ENCODE measurements at places on chromosomes 3 and 15.

- no peak for DNase-seq
These were observed 146.6 kb downstream of the DUT start for GRCh38 chr15:48477795-48478360.

DNA sequence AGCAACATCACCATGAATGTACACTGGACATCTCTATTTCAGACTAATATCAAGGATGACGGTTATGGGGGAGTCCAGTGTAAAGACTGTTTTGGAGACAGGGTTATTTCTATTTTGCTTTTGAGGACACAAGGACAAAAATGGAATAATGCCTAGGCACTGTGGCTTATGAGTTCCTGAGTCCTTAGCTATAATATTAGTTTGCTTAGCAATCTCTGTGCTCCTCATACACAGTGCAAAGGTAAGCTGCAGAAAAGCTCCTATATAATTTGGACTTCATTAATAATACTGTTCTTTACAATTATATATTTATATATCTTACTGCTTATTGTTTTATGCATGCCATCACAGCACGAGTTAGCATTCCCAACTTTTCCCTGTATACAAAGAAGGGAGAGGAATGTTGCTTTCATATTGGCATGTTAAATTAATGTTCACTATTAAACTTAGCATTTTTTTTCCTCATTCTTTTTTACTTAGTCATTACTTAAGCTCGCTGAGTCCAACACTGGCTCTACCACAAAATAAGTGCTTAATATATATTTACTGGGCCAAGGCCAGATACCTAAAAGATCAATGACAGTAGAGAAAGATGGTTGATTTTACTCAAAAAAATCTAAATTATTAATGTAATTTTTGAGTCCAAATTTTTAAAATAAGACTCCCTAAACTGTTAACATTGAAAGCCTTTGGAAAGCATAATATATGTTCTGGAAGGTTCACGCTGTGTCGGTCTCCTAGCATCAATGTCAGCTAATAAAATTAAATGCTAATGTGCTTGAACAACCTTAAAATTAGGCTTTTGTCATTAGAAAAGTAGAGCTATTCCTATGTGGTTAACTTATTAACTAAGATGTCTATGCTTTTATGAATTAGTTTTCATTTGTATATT lies 13.8 kb downstream of the THBS1 start:
- no peak for DNase-seq

- no peak for DNase-seq
These were observed 55.0 kb downstream of the ZDHHC19 start for GRCh38 chr3:196156160-196156559.

DNA sequence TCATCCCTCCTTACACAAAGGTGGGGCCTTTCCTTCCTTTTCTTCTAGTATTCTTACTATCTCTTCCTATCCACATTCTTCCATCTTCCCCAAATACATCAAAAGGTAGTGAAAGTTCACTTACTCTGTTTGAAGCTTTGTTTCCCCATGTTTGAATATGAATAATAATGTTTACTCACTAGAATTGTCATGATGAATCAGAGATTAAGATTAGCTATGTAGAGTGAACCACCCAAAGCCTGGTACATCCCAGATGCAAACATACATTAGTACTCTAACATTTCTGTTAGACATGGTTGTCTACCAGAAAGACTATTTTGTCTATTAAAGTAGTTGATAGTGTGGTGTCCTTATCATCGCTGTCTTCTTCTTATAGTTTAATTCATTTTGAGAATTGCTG lies 327.1 kb upstream of the TBC1D5 start:
- no peak for DNase-seq

- no peak for DNase-seq
These were observed 92.6 kb upstream of the CTNNB1 start for GRCh38 chr3:41106691-41107090.

DNA sequence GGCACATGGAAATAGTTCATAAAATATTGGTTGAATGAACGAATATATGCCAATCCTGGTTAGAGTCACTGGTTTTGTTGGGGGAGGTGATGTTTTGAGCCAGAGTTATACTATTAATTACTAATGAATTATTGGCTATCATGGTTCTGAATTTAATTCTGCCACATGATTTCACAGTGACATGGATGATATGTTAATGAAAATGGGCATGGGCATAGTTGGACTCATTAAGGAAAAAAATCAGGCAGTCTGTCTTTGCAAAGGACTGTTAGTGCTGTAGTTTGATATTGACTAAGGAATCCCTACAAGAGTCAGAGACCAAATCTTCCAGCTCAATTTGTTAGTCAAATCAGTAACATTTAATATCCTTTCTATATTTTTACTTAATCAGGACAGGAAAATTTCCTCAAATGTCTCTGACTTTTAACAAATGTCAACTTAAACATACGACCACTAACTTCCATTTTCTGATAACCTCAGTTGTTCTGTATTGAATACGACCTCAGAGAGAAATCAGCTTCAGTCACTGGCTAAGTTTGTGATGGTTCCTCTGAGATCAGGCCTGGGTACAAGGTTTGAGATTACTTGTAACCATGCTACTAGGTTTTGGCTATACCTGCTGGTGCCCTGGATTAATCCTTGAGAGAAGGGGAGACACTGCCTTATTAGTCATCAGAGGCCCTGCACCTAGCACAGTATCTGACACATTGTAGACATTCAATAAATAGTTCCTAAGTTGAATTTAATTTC lies 13.3 kb downstream of the NFKBIZ start:
- no peak for DNase-seq

- no peak for DNase-seq
These were observed 132.6 kb upstream of the LRRN1 start for GRCh38 chr3:3666664-3667063.

DNA sequence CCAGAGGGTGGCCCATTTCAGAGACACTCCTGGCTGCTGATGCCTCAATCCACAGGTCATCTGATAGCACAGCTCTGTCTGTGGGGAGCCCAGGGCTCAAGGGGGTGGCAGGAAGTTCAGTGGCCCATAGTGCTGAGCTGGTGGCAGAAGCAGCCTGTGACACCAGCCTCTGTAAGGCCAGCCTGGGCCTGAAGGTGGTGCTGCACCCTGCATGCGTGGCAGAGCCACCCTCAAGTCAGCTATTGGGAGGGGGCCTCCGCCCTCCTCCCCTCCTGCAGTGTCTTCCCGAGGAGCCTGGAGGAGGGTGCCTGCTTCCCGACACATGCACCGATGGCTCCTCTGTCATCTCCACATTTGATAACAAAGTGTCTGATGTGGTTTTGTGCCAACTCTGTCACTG lies 3.0 kb downstream of the PLA1A start:
- DNase-seq, result no peak

- DNase-seq, result no peak
These were observed 549 bp downstream of the LSMEM2 start for GRCh38 chr3:50279255-50280016.

DNA sequence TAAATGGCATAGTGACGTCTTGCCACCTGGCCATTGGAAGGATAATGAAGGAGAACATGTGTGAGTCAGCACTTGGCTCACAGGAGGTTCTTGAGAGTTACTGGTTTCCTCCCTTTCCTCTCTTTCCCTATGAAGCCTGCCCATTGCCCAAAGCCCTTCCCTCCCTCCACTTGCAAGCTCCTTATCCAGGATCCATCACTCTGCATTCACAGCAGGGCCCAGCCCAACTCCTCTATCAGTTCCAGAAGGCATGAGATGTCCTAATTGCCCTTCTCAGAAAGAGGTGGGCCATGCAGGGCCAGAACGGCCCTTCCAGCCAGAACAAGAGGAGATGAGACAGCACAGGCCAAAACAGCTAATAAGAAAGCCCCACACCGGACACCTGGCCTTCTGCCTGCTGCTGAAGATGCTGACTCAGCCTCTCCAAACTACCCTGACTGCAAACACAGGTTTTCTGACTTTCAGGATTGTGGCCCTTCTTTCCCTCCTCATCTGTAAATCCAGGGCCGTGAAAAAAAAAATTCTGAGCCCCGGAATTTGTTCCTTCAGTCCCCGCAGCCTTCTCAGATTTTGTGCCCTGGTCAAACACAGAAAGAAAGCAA lies 29.7 kb downstream of the HAPLN3 start:
- no peak for DNase-seq

- no peak for DNase-seq
These were observed 14.0 kb downstream of the ITPR1 start for GRCh38 chr3:4507024-4507596.

DNA sequence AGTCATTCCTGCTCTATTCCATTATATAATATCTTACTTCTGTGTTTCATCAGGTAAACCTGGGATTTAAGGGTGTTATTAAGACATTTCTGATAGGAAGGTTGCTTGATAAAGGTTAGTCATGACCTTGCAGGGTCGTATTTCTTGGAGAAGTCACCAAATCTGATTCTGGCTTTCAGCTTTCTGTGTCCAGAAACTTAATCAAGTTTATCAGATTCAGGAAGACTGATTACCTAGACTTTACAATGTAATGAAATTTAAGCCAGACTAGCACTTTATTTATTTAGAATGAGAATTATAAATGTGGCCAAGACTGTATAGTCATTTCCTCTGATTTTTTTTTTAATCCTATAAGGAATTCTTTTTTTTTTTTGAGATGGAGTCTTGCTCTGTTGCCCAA lies 81.9 kb downstream of the NEO1 start:
- DNase-seq, result no peak

- DNase-seq, result no peak
These were observed 302.0 kb downstream of the DIPK2A start for GRCh38 chr3:144273601-144274000.

- DNase-seq, result no peak
These were observed 31.6 kb downstream of the DRD3 start for GRCh38 chr3:114147251-114147650.

DNA sequence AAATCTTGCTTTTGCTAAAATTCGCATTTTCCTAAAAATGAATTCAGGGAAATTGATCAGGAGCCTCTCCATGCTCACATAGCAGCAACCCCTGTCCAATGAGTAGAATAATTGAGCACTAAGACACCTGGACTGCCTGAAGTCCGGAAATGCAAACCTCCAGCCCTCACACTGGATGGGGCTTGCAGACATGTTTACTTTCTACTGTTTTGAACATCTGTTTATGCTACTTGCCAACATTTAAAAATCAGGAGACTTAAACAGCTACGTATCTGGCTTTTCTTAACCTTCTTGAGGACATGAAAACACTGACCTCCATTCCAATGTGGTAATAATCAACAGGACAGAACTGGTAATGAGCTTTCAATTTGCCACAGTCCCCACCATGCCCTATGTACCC lies 184.4 kb downstream of the SHOX2 start:
- DNase-seq, result no peak

DNA sequence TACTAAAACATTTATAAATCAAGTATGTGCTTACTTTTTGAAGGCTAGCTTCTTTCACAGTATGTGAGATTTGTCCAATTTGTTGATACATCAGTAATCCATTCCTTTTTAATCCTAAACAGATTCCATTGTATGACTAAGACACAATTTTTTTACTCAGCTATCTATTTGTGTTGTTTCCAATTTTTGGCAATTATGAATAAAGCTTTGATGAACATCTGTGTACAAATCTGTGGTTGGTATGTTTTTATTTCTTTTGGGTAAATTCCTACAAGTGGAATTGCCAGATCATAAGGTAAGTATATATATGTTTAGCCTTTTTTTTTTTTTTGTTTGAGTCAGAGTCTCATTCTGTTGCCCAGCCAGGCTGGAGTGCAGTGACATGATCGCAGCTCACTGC lies 56.2 kb upstream of the VEPH1 start:
- no peak for DNase-seq

GRCh38 chr15:79035111-79035601 lies 55.4 kb downstream of the RASGRF1 start:
- no peak for DNase-seq

DNA sequence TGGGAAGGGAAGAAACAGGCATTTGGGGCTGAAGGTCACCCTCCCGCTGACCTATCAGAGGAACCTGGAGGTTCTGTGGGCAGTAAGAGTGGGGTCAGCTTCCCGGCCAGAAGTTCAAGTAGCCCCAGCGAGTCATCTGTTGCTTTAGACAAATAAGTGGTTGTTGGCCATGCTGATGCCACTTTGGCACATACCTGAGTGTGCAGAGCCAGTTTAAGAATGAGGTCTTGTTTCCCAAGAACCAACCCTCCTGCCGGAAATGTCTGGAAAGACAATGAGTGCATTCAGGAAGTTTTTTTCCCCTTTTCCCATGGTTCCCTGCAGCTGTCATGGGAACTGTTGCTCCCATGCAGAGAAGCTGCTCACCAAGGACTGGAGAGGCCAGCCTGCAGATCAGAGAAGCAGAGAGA lies 166.7 kb downstream of the ZNF621 start:
- DNase-seq, result no peak

DNA sequence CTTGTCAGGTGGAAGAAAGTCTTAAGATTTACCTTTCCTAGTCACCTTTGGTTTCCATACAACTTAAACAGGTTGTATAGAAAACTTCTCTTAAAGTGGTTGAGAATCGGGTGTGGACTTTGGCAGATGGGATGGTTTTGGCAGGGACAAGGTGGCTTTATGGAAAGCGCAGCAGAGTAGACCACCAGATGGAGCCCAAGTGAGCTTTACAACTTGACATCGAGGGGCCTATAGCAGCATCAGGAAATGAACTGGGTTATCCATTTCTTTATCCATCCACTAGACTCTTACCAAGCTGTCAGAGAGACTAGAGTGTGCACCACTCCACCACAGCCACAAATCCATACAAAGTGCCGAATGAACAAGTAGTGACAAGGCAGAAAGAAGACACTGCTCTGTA lies 85.3 kb upstream of the MBNL1 start:
- no peak for DNase-seq

DNA sequence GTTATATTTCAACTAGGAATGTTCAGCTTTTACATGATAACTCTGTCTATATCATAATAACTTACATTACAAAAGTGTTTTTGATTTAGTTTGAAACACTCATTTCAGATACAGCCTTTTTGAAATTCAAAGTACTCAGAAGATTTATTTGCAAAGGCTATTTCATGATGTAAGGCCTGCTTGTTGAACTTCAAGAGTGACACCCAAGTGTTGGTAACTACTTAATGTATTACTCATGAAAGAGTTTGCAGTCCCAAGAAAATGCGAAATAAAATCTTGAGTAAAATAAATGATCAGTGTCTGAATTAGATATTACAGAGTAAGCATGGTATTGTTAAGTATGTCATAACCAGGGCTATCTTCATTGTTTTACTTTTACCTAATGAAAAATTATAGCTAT lies 35.3 kb downstream of the ARHGEF26 start:
- no peak for DNase-seq

DNA sequence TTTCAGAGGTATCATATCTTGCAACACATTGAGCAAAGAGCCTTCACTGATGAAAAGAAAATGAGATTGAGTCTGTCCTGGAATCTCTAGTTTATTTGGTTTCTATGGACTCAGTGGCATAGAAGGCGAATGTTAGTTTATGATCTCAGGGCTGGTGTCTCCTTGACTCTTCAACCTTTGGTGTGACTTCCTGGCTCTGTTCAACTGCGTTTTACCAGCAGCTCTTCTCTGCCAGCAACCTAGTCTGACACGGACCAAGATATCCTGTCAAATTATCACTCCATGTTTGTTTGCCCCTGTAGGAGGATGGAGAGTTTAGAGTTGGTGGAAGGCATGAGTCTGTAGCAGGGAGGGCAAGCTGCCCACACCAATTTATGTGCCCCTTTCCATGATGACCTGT lies 82.9 kb upstream of the TBC1D5 start:
- DNase-seq, result no peak

GRCh38 chr3:62095756-62096155 lies 277.6 kb downstream of the FEZF2 start:
- DNase-seq, result no peak
